Bone marrow (tissue), 2 donors: ENCODE measurements at places on chromosomes 5 and 9.

- DNase-seq, result no peak
Measured at GRCh38 chr9:84710701-84711397, 41.3 kb downstream of the NTRK2 start.

DNA sequence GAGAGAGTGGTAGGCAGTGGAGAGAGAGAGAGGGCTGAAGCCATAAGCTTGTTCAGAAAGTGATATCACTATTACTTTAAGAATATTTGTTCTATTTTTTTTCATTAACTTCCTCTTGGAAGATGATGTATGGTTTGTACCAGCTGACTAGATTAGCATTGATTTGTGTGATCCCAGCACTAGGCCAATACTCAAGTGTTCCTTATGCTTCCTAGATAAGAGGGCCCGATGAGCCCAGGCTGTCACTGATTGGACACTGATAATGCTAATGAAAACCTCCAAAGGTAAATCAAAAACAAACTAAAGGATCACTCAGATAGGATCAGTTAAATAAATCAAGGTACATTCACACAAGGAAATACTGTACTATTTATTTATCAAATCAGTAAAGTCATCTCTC, 52.7 kb upstream of the OTULINL start:
- DNase-seq, result no peak

DNA sequence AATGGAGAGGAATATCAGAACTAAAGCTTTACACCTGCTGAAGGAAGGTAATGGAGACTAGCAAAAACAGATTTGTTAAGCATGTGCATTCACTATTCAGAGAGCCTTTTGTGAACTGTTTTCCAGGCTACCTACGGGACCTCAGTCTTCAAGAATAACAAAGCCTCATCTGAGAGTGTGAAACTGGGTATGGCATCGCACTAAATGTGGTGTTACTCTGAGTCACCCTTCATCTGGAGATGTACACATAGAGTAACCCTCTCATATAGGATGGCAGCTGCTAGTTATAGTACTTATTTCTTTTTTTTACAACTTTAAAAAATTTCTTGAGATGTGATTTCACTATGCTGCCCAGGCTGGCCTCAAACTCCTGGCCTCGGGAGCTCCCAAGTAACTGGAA, 306.8 kb downstream of the ZNF608 start:
- no peak for DNase-seq

DNA sequence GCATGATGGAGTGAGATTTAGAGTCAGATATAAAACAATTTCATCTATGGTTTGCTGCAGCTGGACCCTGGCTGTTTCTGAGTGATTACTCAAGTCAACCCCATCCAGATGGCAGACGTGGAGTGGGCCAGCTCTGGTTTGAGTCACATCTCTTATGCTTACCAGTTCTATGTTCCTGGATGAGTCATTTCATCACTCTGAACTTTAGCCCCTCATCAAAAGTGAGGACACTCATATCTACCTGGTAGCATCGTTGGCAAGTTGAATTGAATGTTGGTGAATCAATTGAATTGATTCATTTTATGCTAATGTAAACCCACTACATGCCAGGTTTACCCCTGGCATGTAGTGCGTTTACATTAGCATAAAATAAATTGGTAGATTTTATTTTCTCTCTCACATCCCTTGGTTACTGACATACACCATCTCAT, 176.4 kb downstream of the FGF18 start:
- no peak for DNase-seq

- DNase-seq, result peak; percentile 18
Measured at GRCh38 chr5:5141625-5142525, 1.7 kb downstream of the ADAMTS16 start.

DNA sequence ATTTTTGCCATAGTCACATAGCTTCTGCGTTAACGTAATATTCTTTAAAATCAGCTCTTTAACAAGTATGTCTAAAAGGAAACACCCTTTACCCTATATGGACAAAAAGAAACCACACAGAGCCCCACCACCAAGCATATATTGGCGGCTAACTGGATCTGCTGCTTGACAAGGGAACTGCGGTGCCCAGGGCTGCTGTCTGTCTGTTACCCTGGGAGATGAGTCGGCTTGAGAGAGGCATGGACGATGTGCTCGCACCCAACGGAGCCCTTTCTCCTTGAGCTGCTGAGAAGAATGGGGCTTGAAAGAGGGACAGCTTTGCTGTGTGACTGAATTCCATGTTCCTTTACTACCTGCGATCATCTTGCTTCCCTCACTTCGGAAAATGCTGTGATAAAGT, 158.6 kb upstream of the SHB start:
- DNase-seq, result no peak

- no peak for DNase-seq
Measured at GRCh38 chr5:83044926-83045325, 32.3 kb downstream of the TMEM167A start.

GRCh38 chr5:132364319-132364718, 5.2 kb upstream of the SLC22A5 start:
- no peak for DNase-seq

DNA sequence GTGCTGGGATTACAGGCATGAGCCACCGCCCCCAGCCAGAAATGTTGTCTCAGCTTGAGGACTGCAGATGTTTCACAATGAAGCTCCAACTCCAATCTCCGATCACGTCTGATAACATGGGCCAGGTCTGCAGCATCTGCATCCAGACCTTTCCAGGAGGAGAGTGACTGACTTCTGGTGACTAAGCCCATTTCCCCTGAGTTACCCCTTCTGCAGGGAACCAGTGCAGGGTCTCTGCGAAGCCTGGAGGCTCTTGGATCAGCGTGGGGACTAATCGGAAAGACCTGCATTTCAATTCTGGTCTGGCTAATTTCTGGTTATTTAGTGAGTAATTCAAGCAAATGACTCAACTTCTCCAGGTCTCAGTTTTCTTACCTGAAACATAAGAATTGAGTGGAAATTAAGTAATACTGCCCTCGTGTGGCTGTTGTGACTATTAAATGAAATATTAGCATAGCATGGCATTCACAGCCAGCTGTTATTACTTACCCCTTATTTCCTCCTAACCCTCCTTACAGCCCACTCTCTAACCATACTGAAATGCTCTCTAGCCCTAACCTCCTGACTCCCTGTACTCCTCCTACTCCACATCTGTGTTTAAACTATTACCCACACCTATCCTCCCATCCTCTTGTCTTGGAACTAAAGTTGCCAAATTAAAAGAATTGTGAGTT, 2.2 kb upstream of the GNPDA1 start:
- DNase-seq, result no peak

- no peak for DNase-seq
Measured at GRCh38 chr5:134223406-134224248, 2.2 kb downstream of the PPP2CA start.

DNA sequence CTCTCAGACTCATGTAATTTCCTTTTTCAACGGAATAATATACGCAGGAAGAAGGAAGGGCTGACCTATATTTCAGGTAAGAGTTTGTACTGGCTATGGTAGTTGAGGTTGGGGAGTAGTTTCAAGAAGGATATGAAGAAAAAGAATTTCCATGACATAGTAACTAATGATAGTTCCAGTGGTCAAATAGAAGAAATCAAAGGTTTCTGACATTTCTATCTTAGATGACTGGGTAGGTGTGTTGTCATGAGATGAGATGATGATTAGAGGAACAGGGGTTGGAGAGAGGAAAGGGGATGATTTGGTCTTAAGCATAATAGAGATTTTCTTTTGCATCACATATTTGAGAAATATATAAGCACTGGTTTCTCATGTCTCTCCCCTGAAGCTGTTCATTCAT, 166.0 kb downstream of the SPATA31D1 start:
- no peak for DNase-seq

DNA sequence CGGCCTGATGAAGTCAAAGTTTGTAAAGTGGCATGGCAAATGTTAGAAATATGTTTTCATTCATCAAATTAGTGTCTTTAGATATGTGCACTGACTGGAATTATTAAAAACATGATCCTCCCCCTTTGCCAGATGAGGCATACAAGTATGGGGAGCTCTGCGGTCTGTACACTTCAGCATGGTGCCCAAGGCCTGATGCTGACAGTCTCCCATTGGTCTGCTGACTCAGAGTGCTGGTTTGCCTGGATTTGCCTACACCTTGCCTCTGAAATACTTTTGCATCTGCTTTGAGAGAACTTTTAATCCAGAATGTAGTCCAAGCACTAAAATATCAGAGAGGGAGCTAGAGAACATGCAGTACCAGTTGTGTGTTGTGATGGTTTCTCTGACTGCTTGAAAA, 354.3 kb upstream of the ACTBL2 start:
- no peak for DNase-seq

- no peak for DNase-seq
Measured at GRCh38 chr5:136076881-136077445, 48.2 kb downstream of the TGFBI start.

DNA sequence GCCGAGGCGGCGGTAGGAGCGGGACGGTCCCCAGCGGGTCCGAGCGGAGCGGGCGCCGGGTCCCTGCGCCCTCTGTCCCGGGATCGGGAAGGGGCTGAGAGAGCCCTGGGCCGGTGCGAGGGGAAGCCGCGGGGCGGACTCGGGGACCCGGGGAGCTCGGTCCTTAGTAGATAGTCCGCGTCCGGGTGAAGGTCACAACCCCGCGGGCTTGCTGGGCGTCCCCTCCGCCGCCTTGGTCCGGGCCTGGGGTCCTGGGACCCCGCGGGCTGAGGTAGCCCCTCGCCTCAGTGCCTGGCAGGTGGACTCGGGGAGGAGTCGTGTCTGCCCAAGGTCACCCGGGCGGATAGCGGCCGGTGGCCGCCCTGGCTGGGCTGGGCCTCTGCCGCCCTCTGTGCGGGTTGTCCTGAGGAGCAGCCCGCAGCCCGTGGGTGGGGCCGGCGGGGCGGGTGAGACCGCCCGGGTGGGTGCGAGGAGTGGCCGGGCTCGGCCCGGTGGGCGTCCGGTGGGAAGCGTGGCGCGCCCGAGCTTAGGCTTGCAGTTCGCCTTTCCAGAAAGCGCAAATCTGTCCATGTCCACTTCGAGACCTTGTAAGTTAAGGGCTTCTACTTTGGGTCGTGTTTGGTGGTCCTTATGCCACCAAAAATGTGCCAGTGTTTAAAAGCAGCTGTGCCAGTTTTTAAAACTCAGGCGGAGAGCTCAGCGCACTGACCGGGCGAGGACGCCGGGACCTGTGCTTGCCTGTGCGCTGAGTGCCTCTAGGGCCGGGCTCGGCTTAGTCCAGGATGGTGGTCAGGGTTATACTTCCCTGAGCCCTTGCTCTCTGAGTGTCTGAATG, 554 bp downstream of the SDHA start:
- DNase-seq, result no peak

DNA sequence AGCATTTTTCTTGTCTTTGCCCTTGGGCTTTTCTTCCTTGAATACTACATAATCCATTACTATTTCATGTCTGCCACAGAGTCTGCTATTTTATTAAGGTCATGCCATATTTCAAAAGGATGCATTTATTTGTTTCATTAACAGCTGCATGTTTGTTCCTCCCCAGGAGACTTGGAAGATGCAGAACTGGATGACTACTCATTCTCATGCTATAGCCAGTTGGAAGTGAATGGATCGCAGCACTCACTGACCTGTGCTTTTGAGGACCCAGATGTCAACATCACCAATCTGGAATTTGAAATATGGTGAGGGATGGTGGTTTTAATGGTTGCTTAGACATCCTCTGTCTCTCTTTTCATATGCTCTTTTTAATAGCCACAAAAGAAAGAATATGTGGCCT, 4.0 kb downstream of the IL7R start:
- DNase-seq, result no peak

- no peak for DNase-seq
Measured at GRCh38 chr9:131177898-131178297, 52.5 kb downstream of the NUP214 start.

DNA sequence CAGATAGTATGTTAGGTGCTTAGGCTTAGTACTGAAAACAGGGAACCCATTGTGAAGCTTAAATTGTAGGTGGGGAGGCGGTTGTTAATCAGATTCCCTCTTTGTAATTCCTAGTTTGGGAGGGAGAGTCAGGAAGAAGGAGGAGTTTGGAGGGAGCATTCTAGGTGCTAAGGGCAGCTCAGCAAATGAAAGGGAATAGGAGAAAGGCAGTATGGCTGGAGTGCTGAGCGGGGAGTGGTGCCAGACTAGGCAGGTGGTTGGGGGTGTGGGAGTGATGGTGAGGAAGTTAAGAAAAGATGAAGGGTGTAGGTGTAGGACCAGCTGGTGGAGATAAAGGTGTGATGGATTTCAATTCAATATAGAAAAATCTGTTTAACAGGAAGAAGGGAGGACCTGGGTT, 11.1 kb upstream of the GARNL3 start:
- DNase-seq, result no peak

DNA sequence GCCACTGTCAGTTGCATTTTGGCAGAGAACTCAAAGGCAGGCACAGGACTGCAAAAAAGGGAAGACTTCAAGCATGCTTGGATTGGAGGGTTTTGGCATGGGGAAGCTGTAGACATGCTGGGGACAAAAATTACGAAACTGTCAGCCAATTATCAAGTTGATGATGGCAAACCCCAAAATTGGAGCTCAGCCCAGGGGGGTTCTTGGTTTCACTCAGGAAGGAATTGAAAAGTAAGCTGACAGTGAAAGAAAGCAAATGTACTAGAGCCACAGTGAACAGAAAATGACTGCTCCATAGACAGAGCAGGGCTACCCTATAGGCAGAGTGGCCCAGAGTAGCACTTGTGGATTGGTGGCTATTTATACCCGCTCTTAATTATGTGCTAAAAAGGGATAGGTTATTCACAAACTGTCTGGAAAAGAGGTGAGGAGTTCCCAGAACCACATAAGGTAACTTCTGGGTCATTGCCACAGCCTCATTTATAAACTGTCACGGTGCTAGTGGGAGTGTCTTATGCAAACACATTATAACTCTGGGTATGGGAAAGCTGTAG, 14.6 kb upstream of the CFAP95 start:
- peak; percentile 90 for DNase-seq

- DNase-seq, result no peak
Measured at GRCh38 chr9:6782345-6782744, 24.6 kb downstream of the KDM4C start.

DNA sequence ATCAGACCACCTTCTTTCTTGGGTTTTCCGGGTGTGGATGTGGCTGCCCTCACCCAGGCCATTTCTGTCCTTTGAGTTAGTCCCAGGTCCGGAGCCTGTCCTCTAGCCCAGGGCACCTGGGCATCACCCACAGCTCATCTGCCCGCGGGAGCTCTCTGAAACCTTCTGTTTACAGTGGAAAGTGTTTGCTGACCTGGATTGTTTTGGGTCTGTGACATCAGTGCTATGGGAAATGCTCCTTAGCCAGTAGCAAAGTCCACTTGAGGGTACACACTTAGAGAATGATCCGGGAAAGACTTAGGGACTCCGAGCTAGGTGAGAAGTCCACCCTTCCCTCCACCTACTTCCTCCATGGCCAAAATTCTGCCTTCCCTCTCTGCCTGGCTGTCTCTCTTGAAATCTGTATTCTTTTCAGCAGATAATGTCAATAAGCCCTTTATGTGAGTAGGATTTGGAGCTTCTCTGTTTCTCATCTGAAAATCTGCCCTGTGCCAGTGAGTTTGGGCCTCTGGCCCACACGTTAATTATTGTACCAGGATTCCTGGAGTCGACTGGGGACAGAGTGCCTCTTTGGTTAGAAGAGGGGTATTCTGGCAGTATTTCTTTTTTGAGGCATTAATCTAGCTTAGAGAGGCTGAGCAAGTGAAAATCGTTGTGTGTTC, 19.9 kb downstream of the ABLIM3 start:
- no peak for DNase-seq
